ENCODE measurements at places on chromosomes 12 and 14.

DNA sequence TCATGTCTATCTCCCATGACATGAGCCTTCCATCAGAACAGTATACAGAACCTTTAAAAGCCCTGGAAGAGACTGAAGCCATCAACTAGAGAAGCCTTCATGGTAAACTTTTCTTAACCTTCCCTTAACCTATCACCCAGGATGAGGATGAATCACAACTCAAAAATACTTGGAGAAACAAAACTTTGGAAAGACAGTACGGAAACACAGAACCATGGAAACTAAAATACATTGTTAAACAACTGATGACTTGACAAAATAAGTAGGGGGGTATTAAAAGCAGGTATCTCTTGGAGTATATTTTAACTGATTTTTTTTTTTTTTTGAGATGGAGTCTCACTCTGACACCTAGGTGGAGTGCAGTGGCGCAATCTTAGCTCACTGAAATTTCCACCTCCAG, 8.7 kb downstream of the TM7SF3 start:
- DNase-seq: no peak

DNA sequence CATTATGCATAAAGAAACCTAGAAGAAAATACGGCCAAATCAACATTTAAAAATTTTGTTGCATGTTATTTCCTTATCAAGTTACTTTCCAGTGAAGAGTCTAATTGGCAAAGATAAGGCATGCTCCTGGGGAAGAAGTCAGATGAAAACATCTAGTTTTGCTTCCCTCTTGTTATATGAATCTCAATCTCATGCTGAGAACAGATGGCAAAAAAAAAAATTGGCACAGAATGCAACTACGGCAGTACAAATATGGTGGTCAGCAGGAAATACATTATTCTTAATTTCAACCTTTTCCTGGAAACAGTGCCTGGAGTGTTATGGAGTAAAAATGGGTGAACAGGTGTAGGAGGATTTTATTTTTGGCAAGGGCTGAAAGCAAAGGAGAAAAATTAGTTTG, 32.8 kb downstream of the HECTD4 start:
- DNase-seq: no peak

- no peak for DNase-seq
Measured at GRCh38 chr12:53221203-53222080, 10.6 kb downstream of the RARG start.

- DNase-seq: no peak
Measured at GRCh38 chr14:61586544-61587055, 108.7 kb upstream of the HIF1A start.

GRCh38 chr12:57143454-57143853, 4.0 kb downstream of the LRP1-AS start:
- DNase-seq: no peak

DNA sequence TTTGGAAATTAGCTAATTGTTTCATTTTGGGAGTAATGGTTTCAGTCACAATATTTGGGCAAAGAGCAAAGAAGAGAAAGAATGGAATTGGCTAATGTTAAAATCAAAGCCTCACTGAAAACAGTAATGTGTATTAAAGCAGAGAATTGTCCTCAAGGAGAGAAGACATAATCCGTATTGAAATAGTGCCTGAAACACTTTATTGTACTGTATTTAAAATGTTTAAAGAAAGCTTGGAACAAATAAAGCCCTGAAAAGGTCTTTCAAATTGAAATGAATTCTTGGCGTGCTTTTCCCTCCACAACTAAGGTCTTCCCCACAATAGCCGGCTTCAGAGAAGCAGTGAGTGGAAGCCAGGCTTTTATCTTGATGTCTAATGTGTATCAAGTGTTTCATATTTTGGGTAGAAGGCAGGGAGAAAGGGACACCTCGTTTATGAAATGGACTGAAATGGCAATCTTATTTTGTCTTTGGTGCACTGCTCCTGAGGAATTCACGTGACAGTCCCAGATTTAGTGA, 212.9 kb upstream of the CRY1 start:
- no peak for DNase-seq

DNA sequence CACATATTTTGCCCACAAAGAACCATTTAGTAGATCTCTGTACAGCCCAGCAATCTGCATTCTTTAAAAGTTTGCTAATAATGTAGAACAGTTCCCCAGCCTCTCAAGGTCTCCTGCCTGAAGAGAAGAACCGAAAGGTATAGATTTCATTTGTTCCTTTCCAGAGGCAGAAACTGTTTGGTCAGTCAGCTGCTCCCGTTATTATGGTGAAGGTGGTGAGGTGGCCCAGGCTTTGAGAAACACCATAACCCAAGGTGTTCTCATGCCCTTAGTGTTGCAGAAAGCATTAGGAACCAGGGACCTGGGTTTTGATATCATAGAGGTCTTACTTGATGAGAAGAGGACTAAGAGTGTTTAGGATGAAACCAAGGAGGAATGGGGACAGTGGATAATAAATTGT, 65.3 kb downstream of the SUSD6 start:
- DNase-seq: no peak

GRCh38 chr12:98578821-98579220, 14.7 kb upstream of the SLC25A3 start:
- no peak for DNase-seq

DNA sequence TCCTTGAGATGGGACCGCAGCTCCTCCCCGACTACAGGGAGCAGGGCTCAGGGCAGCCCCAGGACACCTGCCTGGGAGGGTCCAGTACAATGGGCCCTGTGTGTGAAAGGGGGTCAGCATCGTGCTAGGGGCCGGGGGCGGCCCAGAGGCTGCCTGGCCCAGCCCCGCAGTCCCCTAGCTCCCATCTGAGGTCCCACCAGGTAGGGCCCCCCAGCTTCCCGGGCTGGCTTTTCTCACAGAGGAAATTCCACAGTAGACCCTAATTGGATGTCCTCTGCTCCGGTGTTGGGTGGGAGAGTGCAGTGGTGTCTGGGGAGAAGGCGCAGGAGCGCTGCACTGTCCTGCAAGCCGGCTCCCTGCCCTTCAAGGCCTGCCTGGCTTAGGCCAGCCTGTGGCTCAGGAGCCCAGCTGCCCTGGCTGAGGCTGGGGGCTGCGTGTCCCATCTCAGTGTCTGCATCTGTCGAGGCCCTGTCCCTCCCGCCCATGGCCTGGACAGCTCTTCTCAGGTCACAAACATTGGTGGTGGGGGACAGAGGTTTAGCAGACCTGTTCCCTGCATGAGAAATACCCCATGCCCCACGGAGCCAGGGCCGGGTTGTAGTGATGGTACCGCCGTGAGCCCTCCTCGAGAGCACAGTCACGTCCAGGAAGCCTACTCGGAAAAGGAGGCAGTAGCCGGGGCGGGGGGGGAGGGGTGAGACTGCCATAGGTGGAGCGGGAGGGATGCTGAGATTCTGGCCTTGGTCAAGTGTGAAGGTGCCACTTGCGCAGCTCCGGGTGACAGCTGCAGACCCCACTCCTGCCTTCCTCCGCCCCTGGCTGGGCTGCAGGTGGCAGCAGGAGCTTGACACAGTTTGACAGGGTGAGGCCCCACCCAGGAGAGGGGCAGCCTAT, 11.6 kb downstream of the HIP1R start:
- no peak for DNase-seq

- DNase-seq: no peak
Measured at GRCh38 chr14:52485350-52485960, 66.8 kb downstream of the TXNDC16 start.

- DNase-seq: no peak
Measured at GRCh38 chr12:71731439-71732356, 23.0 kb upstream of the RAB21 start.

DNA sequence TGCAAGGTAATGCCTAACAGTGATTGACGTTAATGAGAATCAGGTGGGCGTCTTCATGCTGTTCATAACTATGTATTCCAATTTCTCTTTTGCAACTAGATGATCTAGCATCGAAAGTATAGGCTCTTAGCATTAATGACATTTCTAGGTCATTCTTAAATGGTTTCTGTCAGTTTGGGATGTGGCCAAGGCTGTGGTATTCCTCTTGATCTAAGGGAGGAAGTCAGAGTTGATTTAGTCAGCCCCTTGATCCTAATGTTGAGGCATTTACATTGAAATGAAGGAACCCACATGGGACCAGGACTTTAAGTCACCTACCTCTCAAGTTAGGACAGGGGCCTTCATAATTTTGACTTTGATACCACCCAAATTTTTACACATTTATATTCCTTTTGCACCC, 448.1 kb downstream of the NPAS3 start:
- no peak for DNase-seq

- no peak for DNase-seq
Measured at GRCh38 chr14:68477110-68477455, 315.8 kb downstream of the ZFP36L1 start.

DNA sequence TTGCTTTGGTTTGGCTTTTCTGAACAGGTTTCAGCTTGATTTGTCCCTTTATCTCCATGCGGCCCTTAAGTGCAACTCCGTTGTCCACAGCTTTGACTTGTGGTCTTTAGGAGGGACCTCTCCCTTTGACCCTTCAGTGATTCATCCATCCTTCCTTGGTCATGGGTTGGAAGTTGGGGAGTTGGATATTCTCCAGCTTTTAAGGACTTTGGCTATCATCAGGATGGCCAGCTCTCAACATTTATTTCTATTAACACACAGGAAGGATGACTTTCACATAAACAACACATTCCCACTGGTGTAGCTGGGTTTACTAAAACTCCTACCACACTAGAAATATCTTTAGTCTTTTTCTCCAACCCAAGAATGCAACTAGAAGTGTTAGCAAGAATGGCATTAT, 50.9 kb upstream of the E2F7 start:
- DNase-seq: no peak

DNA sequence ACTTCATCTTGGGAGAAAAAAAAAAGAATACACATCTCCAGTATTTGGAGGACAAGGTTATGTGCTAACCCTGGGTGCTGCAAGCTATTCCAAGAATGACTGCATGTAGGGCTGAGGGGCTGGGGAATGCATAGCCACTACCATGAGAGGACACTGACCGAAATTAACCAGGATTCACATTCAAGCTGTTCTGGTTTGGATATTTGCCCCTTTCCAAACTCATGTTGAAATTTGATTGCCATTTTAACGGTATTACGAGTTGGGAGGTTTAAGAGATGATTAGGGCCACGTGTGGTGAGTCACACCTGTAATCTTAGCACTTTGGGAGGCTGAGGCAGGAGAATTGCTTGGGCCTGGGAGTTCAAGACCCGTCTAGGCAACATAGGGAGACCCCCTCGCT, 18.5 kb upstream of the MARK3 start:
- DNase-seq: no peak

- no peak for DNase-seq
Measured at GRCh38 chr14:88941414-88941813, 117.0 kb downstream of the TTC8 start.

DNA sequence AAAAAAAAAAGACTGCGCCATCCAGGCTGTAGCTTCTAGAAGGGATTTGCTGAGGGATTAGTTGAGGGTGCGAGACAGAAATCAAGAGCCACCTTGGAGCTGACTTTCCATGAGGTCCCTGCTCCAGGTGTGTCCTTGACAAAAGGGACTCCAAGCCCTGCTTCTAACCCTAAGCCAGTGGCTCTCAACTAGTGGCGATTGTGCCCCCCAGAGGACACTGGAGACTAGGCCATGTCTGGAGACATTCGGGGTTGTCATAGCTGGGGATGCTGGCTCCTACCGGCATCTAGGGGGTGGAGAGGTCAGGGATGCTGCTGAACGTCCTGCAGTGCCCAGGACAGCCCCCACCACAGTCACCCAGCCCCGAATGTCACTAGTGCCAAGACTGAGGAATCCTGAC, 40.6 kb downstream of the SPRING1 start:
- DNase-seq: no peak

- DNase-seq: no peak
Measured at GRCh38 chr14:71261206-71261605, 353.9 kb downstream of the PCNX1 start.

GRCh38 chr12:22477894-22478287, 66.5 kb downstream of the C2CD5 start:
- no peak for DNase-seq

GRCh38 chr12:68924546-68924945, 8.4 kb downstream of the CPM start:
- no peak for DNase-seq

DNA sequence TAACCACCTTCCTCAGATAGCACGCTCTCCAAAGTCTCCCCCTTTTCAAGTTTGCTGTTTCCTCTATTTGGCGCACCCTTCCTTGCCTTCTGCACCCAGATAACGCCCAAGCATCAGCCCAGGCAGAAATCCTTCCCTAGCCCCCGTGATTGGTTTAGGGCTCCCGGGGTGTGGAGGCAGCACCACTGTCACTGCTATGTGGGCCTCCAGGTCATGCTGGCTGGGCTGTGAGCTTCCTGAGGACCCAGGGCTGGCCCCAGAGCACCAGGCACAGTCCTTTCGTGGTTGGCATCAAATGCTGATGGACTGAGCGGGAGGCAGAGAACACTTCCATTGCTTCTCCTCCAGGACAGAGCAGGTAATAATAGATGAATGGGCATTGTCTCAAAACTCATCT, 311.4 kb downstream of the BCL11B start:
- no peak for DNase-seq

- DNase-seq: no peak
Measured at GRCh38 chr12:108570743-108571608, 8.6 kb downstream of the ISCU start.

- DNase-seq: no peak
Measured at GRCh38 chr14:71675126-71675899, 256.9 kb upstream of the RGS6 start.

DNA sequence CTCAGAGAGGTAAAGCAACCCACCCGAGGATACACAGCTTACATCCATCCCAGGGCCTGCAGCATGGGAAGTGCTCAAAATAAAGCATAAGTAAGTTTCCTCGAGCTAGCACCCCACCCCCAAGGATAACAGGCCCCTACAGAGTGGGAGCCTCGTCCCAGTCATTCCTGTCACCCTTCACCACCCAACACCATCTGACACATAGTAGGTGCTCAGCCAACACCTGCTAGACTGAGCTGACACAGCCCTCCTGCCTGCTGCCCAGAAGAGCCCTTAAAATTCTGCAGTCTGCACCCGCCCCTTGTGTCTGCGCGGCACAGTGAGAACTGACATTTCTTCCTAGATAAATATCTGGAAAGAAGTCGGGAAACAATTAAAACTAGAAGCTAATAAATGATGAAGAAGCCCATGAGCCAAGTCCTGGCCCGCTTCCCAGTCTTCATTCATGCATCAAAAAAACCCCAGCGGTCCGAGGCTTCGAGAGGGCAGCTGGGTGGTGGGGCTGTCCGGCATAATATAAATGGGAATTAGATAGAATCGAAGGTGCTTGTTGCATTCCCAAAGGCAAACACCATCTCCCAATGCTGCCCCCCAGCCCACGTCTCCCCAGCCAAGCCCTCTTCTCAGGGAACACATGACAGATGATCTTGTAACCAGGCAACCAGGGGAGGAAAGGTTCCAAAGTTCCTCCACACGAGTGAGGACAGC, 76.2 kb downstream of the BCL11B start:
- DNase-seq: no peak

DNA sequence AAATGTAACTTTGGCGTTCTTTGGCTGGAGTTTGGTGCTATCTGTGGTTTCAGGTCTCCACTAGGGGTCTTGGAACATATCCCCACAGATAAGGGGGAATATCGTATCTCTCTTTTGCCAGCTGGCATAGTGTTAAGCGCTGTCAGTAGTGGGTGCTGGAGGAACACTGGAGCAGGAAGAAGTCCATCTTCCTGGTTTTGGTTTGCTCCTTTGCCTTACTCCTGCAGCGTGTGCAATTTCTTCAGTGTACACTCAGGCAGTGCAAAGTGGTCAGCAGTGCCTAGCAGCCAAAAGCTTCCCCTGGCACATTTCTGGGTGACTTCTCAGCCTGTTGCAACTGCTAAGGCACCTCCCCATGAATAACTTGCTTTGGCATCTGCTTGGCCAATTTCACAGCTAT, 11.7 kb upstream of the RIPK3 start:
- DNase-seq: no peak

GRCh38 chr12:70002097-70002911, 177.3 kb downstream of the MYRFL start:
- no peak for DNase-seq

GRCh38 chr12:10339053-10339840, 31.6 kb downstream of the KLRD1 start:
- DNase-seq: no peak
